Muscle of arm (tissue), 14 donors: ENCODE measurements at places on chromosomes 6 and 20. TPM values are rescaled to one million over a fixed set of nuclear protein-coding genes. Genes with fewer than 3 reads are reported as not detected.

GRCh38 chr6:88538130-88538706 is 372.1 kb upstream of the CNR1 start:
- DNase-seq: peak; percentile 19

DNA sequence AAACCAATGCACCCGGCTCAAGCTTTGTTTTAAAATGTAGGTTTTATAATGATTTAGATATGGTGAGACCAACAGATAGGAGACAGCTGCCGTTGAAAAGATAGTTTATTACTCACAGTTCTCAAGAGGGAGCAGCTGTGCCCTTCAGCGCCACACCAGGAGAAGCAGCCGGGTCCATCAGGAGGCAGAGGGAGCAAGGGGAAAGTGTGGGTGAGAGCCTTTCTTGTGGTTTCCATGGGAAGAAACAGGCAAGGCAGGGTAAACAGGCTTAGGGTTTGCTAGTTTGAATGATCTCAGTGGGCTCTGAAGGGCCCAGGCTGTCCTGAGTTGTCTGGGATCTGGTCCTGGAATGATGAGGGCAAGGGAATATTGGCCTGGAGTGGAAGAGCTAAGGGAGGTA is 117.7 kb upstream of the PLCB4 start:
- no peak for DNase-seq

GRCh38 chr6:92110403-92110802 is 1309.0 kb downstream of the EPHA7 start:
- DNase-seq: no peak

OR2B3 gene
- not detected for polyA plus RNA-seq

DNA sequence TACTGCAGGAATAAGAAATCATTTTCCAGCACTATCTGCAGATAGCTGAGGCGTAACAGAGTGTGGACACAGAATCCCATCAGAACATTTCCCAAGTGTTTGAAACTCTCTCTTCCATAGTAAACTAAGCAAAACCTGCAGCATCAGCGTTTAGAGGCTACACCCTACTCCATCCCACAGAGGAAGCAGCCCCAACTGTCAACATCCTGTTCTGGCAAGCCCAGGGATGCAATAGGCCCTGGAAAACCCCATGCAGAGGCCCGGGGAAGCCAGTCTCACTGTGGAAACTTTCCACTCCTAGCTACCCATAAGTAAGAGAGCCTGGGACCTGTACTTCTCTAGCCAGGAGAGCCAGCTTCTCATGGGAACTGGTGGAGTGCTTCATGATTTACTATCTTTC is 129.4 kb downstream of the LY86 start:
- no peak for DNase-seq

COL9A1 gene
- polyA plus RNA-seq: 8.6 TPM

DNA sequence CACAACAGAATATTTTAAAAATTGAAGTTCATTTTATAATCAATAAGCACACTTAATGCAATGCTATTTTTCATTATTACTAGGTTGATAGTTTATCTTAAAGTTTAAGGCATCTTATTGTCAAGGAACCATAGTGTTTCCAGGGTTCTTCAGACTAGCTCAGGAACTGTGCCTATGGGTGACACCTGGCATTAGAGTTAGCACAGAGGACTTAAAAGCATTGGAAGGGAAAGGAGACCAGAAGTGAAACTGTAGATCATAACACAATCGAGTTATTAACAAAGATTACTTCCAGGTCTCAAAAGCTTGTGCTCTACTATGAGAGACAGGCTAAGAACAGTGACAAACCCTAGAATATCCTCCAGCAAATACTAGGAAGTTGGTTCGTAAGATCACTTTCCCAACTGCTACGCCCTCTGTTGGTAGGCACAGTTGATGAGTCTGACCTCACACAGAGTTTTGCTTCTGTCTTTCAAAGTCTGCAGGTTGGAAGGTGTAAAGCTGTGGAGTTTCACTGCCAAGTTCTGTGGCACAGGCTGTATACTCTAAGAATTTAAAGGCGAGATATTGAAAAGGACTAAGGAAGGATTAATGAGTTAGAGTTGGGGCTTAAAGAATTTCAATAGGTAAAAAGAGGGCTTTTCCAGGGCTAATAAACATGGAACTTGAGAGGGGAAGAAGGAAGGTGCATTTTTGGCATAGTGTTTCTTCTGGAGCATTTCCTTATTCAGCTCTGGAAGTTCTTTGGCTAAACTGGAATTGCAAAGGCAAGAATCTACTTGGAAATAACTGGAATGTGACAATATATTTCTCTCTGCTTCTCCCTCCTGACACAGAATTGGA is 531.3 kb upstream of the JAG1 start:
- peak; percentile 39 for DNase-seq

DNA sequence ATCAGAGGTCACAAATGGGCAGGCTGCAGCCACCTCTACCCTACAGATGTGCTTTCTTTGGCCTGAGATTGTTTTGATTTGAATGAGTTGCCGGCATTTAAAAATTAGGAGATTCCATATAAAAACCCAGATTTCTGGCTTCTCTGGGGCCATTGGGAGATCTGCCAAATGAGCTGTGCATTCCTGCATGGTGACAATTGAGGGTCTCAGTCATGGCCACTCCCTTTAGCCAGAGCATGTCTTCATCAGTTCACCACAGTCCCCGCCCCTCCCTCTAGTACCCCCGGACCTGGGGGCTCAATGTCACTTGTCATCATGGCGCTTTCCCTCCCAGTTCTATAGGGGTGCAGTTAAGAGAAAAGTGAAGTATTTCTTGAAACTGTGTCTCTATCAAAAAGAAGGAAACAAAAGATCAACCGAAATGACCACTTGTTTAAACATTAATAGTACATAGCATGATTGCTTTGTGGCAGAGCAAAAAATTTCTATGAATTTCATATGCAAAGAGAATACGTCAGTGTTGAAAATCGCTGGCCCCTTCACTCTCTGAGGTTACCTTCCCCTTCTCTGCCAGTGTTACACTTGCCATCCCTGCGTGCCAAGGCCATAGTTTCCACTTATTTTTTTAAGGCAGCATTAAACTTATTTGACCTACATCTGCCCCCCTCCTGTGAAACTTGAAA is 21.1 kb downstream of the EYA2 start:
- DNase-seq: no peak
